ENCODE measurements at places on chromosomes 2 and 18. TPM values are rescaled to one million over a fixed set of nuclear protein-coding genes. Genes with fewer than 3 reads are reported as not detected.
A peak's percentile ranks its signal among the peaks of the same experiment; 100 is the strongest.

DNA sequence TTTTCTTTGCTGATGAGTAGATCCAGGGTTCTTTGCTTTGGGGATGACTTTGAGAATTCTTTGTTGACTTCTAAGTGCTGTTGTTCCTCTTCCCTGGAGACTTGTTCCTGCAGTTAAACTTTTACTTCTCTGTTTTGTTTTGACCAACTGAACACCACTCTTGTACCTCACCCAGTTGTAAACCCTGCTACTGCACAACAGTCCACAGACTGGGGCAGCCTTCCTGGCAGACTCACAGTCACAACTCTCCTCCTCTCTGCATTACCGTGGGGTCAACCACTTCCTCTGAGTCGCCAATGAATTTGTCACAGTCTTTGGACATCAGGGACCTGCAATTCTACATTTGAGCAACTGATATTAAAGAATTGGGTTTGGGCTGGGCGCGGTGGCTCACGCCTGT, 3.8 kb upstream of the SLC8A1 start:
- H3K36me3 ChIP-seq: no peaks in the 10 kb centered on the region
- H3K27ac ChIP-seq: no peak overlapping the region
- peak; percentile 40 for DNase-seq
- H3K4me1 ChIP-seq: peaks cover 14% of the 10 kb centered on the region
- H3K27me3 ChIP-seq: no peaks in the 10 kb centered on the region

DNA sequence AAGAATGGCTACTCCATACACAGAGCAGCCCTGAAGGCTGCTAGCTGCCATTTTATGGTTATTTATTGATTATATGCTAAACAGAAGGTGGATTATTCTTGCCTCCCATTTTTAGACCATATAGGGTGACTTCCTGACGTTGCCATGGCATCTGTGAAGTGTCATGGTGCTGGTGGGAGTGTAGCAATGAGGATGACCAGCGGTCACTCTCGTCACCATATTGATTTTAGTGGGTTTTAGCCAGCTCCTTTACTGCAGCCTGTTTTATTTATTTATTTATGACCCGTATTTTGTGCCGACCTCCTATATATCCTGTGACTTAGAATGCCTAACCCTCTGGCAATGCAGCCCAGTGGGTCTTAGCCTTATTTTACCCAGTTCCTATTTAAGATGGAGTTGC, 553.9 kb downstream of the TNS1 start:
- H3K36me3 ChIP-seq: no peaks in the 10 kb centered on the region
- H3K4me3 ChIP-seq: no peak overlapping the region
- no peak overlapping the region for H3K27ac ChIP-seq

Gene RGPD8
- total RNA-seq: 16.8 TPM

Gene SP5
- total RNA-seq: not detected

Measured in GM23248 (cell line).